Fibroblast of skin of right biceps (primary cell): ENCODE measurements at places on chromosomes 3 and 15.

DNA sequence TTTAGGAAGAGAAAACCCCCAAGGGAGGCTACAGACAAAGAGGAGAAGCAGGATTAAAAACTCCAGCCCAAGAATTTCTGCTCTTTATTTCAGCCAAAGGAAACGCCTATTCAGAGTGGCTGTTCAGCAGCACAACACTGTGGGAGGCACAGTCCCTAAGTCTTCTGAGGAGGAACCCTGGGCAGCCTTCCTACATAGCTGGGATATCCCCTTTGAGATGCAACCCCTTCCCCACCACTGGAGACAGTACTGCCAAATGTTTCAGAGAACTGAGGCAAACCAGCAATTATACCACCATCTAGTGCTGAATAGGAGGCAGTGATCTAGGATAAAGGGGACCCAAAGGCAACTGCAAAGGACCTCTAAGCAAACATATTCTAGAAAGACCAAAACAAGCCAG is 168.1 kb downstream of the VPS13C start:
- no peak for DNase-seq

GRCh38 chr15:69337138-69337537 is 38.4 kb downstream of the PAQR5 start:
- DNase-seq, result peak; percentile 39

- peak; percentile 74 for DNase-seq
Measured at GRCh38 chr15:39310633-39311032, 270.2 kb upstream of the THBS1 start.

DNA sequence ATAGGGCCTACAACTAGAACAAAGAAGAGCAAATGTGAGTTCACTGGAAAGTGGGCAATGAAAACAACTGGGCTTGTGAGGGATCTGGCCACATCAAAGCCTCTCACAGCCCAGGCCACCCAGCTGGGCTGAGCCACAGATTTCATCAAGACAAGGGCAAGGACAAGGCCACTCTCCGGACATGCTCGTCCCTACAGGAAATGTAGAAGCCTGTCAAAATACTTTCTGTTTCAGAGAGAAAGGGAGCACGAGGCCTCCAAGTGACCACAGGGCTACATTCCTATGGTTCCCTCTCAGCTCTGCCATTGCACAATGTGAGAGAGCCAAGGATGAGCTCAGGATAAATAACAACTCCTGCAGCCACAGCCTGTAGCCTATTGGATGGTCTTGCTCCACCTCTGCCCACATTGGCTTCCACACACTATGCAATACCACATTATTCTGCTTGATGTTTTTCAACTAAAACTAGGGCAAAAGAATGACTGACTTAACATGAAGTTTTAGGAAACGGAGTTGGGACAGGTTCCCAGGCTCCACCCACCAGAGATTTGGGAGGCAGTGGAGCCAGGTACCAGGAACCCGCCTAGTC is 12.1 kb downstream of the TBC1D2B start:
- DNase-seq, result peak; percentile 97

GRCh38 chr3:65230261-65231139 is 542.7 kb upstream of the ADAMTS9 start:
- no peak for DNase-seq

DNA sequence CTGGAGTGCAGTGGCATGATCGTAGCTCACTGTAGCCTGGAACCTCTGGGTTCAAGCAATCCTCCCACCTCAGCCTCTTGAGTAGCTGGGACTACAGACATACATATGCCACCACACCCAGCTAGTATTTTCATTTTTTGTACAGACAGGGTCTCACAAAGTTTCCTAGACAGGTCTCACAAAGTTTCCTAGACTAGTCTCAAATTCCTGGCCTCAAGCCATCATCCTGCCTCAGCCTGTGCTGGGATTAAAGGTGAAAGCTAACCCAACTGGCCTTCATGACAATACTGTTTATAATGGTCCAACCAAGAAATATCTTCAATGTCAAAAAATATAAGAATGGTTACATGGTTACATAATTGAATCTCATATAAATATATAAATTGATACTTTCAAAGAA is 24.0 kb downstream of the GPR176 start:
- no peak for DNase-seq

DNA sequence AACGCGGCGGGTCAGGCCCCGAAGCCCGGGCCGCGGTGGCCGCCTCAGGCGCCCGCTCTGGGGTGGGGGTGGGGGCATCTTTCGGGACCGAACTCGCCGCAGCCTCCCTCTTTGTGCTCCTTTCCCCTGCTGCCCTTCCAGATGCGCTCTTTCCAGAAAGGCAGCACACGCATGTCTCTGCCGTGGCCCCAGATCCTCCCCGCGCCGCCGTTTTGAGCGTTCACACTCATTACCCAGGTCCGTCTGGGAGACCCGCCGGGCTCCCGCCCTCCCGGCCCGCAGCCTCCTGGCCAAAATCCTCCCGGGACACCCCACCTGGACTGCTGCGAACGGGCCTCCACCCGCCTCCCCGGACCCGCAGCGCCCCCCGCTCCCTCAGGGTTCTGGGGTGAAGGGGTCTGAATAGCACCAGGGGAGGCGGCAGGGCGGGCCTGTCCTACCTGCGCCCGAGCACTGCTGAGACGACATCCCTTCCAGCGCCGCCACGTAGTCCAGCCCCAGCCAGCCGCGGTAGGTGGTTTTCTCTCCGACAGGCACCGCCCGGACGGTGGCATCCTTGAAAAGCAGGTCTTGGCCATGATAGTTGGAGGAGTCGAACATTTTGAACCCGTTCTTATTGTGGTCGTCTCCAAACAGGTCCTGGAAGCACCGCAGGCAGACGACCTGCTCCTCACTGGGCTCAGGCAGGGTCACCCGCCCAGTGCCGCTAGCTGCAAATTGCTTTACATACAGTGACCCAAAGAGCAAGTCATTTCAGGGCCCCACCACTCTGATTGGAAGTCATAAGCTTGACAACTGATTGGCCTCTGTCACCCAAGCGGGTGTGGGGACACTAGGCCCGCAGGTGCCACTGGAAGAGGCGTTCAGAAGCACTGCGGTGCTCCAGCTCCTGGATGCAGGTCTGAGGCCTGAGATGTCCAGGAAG is 25.9 kb downstream of the MELTF start:
- no peak for DNase-seq

GRCh38 chr3:65173841-65174240 is 486.0 kb upstream of the ADAMTS9 start:
- peak; percentile 36 for DNase-seq

DNA sequence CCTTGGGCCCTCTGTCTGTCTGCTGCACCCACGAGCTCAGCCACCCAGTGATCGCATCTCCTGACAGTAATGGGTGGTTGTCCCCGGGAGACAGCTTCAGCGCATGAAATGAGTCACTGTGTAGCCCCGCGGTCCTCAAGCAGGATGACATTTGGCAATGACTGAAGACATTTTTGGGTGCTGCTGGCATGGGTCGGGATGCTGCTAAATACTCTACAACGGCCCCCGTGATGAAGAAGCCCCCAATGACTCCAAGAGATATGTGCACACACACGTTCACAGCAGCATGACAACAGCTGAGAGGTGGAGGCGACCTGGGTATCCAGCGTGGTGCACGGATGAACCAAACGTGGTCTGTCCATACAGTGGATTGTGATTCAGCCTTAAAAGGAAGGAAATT is 17.4 kb upstream of the ZXDC start:
- no peak for DNase-seq

DNA sequence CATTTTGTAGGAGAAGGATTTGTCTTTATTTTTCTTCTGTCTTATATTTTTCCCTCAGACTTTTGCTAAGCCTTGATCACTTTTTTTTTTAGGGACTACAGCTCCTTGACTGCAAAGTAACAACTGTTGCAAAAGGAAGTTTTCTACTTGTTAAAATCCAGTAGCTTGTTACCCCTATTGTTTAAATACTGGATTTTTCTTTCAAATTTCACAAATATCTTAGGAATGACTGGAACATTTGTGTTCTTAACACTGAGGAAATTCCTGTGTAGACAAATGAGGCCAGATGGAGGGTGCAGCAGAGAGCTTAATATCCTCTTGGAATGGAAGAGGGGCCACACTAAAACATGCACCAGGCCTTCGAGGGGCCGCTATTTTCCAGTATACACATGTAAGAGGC is 3.2 kb upstream of the PGPEP1L start:
- peak; percentile 56 for DNase-seq

DNA sequence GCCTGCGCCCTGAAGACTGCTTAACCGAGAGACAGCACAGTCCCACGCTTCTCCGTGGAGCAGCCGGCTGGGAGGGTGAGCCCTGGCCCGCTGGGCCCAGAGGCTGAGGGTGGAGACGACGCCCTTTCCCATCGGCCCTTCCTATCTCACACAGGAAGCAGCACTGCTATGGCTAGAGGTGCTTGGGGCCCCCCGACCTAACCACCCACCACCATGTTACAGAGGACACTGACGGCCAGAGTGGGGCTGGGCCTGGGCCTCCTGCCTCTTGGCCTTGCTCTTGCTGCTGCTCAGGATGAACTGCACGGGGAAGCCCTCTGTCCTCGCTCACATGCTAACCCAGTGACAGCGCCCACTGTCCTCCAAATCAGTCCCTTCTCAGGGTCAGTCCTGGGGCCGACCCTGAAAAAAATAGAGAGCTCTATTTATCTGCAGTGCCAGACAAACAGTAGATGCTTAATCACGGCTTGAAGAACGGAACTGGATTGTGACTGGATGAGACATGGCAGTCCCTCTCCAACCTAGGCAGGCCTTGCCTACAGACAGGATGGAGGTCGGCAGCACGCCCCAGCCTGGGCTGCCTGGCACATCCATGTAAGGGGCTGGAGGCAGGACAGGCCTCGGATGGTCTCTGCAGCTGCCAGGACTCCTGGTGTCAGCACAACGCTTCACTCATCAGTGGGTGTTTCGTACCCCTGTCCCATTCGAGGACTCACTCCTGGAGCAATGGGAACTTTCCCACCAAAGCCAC is 14.2 kb downstream of the TMEM44 start:
- DNase-seq, result no peak

GRCh38 chr3:148330542-148330941 is 367.2 kb upstream of the AGTR1 start:
- DNase-seq, result no peak

DNA sequence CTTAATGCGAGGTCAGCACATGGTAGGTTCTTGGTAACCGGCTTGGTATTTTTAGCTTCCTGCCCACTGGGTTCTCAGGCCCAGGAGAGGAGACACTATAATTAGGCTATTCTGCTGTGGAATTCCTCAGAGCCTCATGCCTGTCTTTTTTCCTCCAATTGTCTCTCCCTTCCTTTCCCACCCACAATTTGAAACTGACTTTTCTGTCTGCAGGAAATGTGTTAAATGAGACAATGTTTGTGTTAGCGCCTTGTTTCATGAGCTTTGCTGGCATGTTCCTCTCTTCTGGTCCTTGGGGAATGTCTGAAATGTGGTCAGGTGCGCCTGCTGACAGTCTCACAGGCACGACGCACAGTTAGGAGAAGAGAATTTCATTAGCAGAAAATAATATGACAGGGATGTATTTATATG is 223.6 kb upstream of the CTNNB1 start:
- DNase-seq, result peak; percentile 6

GRCh38 chr3:39090922-39091321 is 16.5 kb downstream of the GORASP1 start:
- DNase-seq, result peak; percentile 9

DNA sequence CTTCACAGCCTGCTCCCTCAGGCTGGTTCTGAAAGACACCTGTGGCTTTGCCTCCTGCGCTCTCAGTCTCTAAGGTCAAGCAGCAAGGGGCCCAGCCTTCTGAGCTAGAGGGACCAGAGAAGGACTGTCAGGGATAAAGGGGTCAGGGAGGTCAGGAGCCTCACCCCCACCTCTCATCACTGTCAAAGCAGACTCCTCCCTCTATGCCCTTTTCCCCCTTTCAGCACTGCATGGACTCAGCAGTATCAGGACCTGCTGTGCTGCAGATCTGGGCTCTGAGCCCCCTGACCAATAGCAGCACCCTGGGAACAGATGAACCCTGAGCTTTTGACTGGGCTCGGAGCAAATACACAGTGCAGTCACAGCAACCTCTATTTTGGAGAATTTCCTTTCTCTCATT is 3.2 kb upstream of the BMF start:
- DNase-seq, result no peak

- DNase-seq, result peak; percentile 28
Measured at GRCh38 chr15:81530271-81530691, 156.3 kb upstream of the TMC3 start.

GRCh38 chr3:194058189-194058571 is 77.8 kb upstream of the HES1 start:
- DNase-seq, result peak; percentile 72

DNA sequence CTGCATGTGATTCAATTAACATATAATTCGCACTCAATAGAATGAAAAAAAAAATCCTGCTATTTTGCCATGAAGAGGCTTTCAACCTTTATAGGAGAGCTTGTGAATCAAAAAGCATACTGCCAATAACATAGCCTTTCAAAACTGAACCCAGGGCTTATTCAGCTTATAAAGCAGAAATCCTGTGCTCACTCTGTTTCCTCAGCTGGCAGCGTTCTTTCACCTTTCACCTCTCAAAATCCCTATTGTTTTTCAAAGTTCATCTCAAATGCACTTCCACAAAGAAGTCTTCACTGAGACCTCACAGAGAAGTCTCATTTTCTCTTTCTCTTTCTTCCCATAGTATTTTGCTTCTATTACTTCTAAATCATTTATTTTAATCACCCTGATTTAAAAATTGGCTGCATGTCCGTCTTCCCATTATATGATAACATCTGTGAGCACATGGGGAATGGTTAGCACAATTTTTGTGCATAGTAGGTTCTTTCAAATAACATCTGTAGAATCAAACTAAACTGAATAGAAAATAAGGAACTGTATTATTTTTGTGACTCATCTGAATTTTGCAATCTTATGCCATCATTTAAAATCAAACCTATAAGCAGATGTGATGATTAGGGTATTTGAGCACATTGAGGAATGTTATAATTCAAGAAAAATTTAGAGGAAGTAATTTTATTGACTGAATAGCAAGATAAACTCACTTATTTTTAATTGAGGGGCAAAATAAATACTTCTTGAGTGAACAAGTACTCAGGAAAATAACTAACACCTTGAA is 373.4 kb downstream of the NLGN1 start:
- DNase-seq, result peak; percentile 13

- no peak for DNase-seq
Measured at GRCh38 chr15:90799639-90800170, 68.7 kb upstream of the FURIN start.

DNA sequence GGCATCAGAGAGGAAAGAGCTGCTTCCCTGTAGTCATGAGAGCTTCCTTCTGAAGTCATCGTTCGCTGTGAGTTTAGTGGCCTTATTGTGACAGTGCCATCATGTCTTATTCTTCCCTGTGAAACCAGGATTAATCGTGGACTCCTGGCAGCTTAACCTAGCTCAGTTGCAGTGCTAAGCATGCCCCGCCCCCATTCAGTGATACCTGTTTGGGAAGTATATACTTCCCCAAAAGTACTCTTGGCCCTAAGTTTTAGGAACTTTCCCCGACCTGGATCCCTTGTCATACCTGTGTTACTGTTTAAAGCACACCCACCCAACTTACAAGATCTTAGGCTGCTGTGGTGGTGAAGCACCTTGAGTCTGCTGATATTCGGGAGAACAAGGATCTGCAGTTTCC is 32.1 kb upstream of the TIMP4 start:
- no peak for DNase-seq

DNA sequence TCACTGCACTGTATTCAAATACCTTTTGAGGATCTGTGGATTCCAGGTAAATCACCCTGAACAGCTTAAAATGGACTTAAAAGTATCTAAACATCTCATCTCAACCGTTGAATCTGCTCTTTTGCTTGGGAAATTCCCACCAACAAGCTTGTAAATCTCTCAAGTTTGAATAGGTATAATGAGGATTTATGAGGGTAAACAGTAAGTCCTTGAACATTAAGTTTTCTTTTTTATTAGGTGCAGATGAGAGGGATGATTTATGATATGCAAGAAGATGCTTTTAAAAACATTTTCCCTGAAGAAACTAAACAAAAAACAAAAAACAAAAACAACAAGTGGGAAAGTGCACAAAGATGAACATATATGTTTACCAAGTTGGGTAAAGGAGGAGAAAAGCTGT is 290.6 kb downstream of the ROBO1 start:
- no peak for DNase-seq
